ENCODE measurements at places on chromosomes 2 and 18. TPM values are rescaled to one million over a fixed set of nuclear protein-coding genes. Genes with fewer than 3 reads are reported as not detected.

Gene SATB2
- total RNA-seq = 4.9 TPM

Gene INHA
- total RNA-seq = 0.50 TPM

Gene ACP1
- 78.9 TPM for total RNA-seq

Gene MFSD2B
- under 0.01 TPM for total RNA-seq

Gene TCF7L1
- total RNA-seq = 2.3 TPM

Gene GCG
- not detected for total RNA-seq

Gene LRATD1
- total RNA-seq = 3.5 TPM

Gene HOXD1
- total RNA-seq = not detected

Gene TANC1
- 27.7 TPM for total RNA-seq

Gene NEU2
- not detected for total RNA-seq

Gene SH3BP4
- total RNA-seq = 43.1 TPM

Gene ASIC4
- 0.25 TPM for total RNA-seq

Gene CPO
- total RNA-seq = 0.12 TPM

Gene VRK2
- total RNA-seq = 31.4 TPM

Gene LBX2
- total RNA-seq = 2.0 TPM

Gene KCNS3
- 9.6 TPM for total RNA-seq

Gene ANKRD30B
- total RNA-seq = 0.55 TPM

Gene ZFP36L2
- 7.1 TPM for total RNA-seq

Gene FAM124B
- 0.22 TPM for total RNA-seq

Gene IL1A
- 0.12 TPM for total RNA-seq

Gene NCKAP5
- total RNA-seq = 1.6 TPM

Gene GPR35
- total RNA-seq = 0.55 TPM

Gene AGXT
- under 0.01 TPM for total RNA-seq

Gene PSMA8
- total RNA-seq = not detected

Gene LAMA3
- total RNA-seq = 30.5 TPM

Gene IMPA2
- 11.7 TPM for total RNA-seq

Gene ZSWIM2
- 0.62 TPM for total RNA-seq

Gene FAM228B
- 6.6 TPM for total RNA-seq

Gene RFX8
- 15.3 TPM for total RNA-seq

All from uterine smooth muscle cell (primary cell).